ENCODE measurements at places on chromosomes 6 and 20.
A peak's percentile ranks its signal among the peaks of the same experiment; 100 is the strongest.

- no peak for DNase-seq
Observed at GRCh38 chr6:111354758-111355555, 128.1 kb downstream of the REV3L start.

DNA sequence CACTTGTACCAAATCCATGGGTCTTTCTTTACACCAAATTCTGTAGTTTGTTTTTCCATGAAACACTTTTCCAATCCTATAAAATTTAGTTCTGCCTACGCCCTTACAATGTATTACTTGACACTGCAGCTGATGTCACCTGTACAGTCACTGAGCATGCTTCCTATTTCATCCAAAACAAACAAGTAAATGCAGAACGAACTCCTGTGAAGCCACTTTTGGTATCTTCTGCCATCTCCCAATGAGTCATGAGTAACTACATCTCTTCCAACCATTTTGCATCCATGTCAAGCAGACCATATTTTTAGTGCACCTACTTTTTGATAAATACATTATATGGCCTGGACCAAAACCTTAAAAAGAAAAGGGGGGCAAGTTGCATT, 42.4 kb downstream of the HDDC2 start:
- no peak for DNase-seq

DNA sequence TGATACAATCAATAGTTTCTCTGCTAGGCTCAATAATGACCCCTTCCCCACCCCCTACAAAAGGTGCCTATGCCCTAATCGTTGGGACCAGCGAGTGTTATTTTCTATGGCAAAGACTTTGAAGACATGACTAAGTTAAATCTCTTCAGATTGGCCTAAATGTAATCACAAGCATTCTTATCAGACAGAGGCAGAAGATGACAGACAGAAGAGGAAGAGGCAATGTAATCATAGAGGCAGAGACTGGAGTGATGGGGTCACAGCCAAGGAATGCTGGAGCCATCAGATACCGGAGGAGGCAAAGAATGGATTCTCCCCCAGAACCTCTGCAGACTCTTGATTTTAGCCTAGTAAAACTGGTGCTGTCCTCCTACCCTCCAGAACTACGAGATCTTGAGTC, 159.3 kb downstream of the EDN1 start:
- no peak for DNase-seq

DNA sequence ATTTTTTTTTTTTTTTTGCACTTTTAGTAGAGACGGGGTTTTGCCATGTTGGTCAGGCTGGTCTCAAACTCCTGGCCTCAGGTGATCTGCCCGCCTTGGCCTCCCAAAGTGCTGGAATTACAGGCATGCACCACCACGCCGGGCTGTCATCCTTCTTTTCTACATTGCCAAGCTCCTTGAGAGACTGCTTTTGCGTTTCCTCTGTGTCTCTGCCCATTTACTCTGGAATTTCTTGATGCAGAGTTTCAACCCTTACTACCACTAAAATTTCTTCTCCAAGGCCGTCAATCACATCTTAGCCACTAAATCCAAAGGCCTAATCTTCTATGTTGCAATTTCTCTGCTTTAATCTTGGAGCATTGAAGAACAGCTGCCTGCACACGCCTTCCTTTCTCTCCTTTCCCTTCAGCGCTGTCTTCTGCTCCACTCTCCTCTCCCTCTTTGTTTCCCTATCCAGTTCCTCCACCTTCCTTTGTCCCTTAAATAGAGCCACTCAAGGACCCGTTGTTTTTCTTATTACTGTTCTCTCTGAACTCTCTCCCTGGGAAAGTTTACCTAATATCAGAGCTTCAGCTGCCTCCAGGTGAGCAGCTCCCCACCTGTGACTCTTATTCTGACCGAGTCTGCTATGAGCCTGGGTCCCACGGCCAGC, 98.8 kb downstream of the SLC35B3 start:
- DNase-seq, result no peak

GRCh38 chr6:4136354-4136831, 1.0 kb upstream of the ECI2 start:
- DNase-seq, result no peak

DNA sequence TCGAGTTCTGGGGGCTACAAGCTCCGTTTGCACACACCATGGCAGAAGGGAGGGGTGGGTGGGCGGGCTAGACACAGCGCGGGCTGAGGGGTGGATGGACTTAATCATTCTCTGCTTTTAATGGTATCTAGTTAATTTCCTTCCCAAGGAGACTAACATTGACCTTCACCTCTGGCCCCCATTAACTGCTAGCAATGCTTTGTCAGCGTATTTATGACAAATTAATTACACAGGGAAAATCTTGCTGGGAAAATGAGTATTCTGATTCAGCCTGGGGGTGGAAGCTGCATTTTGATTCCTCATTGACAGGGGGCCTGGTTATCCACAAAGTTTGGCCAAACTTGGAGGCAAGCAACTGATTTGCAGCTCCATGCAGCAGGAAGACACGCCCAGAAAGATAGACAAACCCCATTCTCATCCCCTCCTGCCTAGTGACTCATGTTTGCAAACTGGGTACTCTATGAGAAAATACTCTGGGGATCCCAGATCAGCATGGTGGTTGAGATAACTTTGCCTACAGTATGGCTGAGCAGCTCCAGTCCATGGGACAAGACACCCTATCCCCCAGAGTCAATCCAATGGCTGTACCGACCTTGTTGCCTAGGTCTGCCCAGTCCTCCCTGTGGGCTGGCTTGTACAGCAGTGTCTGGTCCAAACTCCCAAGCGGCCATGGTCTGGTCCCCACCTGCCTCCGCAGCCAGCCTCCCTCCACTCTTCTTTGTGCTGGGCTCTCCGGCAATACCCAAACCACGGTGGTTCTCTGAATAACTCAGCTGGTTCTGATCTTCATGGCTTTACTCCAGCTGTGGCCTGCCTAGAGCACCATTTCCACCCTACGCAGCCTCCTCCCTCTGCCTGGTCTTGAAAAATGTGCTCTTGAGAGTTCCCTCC, 19.7 kb downstream of the ZBP1 start:
- DNase-seq, result no peak

DNA sequence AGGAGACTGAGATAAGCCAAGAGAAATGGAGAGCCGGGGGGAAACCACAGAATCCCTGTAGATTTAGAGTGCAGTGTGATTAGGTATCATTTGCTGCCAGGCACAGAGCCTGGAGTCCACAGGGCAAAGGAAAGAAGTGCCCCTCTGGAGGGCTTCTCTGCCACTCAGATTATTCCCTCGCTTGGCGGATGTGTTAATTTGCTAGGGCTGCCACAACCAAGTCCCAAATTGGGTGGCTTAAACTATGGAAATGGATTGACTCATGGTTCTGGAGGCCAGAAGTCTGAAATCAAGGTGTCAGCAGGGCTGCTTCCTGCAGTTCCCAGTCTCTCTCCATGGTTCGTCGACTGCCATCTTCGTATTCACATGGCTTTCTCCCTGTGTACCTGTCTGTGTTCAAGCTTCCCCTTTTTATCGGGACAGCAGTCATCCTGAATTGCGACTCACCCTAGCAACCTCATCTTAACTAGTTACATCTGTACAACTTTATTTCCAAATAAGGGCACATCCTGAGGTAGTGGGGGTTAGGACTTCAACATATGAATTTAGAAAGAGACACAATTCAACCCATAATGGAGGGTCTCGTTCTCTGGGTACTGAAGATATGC, 122.2 kb downstream of the ANKRD60 start:
- DNase-seq, result peak; percentile 32

DNA sequence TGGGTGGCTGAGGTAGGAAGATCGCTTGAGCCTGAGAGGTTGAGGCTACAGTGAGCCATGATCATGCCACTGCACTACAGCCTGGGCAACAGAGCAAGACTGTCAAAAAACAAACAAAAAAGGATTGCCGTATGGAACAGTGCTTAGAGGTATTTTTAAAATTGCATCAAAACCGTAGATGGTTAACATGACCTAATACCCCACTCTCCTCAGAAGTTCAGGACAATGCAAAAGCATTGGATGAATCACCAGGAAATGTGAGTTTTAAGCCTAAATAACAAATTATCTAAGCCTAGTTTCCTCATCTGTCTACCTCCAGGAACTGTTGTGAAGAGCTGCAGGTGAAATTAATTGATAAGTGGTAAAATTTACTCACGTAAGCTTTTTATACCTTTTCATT, 123.8 kb upstream of the ID4 start:
- no peak for DNase-seq

GRCh38 chr20:59217173-59217572, 53.6 kb downstream of the ZNF831 start:
- no peak for DNase-seq

DNA sequence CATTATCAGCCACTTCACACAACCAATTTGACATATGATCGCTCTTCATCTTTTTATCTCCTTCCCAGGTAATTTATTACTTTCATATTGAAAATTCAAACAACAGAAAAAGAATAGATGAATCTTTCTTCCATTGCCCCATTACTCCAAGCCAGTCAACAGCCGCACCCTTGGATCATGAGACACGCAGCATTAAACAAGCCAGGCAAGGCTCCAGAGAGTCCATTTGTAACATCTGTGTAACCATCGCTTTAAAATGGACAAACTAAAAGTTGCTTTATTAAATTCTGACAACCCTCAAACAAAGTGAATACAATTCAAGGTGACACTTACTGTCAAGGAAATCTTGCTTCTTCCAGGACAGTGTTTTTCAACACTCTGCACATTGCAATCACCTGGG, 200.3 kb downstream of the EPM2A start:
- no peak for DNase-seq

DNA sequence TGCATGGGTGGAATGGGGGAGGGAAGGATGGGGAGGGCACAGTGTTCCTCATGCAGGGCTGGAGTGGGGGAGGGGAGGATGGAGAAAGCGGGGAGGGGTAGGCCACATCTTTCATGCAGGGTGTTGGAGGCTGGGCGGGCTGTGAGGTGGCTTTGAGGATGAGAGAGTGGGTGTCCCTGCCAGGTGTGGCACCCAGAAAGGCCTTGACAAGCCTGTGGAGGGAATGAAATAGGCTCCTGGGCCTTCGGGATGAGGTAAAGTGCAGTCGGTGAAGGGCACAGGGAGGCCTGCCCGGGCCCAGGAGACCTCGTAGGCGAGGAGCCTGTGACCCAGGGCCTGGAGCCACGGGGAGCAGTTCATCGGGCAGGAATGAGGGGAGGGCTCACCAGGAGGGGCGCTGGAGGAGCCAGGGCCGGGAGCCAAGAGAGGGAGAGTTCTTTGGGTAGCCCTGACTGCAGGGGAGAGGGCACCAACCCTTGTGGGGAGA, 7.6 kb downstream of the CEBPB start:
- DNase-seq, result no peak

- DNase-seq, result no peak
Observed at GRCh38 chr6:158422629-158423238, 110.5 kb downstream of the TULP4 start.

GRCh38 chr6:156029286-156029985, 573.8 kb upstream of the NOX3 start:
- no peak for DNase-seq

GRCh38 chr6:112343977-112344376, 3.2 kb upstream of the RFPL4B start:
- DNase-seq, result no peak

DNA sequence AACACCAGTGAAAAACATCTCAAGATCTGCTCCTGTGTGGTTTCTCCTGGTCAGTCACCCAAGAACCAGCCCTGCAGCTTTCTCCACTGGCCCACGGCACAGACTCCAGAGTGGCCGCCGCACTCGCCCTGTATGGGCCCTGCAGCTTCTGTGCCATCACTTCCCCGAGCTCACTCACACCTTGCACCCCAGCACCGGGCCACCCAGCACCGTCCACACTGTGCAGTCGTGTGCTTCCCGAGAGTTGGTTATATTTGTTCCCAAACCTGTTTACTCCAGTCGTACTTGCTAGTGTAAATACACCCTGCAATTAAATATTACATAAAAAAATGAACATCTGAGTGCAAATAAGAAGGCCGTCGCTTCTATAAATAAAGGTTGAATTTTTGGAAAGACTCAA, 341.7 kb downstream of the CDH26 start:
- DNase-seq, result no peak

GRCh38 chr6:5998711-5999687, 7.7 kb downstream of the NRN1 start:
- DNase-seq, result no peak

All from activated CD8-positive, alpha-beta memory T cell treated with anti-CD3 and anti-CD28 coated beads for 24 hours (primary cell).